ENCODE measurements at places on chromosomes 2 and 18.

DNA sequence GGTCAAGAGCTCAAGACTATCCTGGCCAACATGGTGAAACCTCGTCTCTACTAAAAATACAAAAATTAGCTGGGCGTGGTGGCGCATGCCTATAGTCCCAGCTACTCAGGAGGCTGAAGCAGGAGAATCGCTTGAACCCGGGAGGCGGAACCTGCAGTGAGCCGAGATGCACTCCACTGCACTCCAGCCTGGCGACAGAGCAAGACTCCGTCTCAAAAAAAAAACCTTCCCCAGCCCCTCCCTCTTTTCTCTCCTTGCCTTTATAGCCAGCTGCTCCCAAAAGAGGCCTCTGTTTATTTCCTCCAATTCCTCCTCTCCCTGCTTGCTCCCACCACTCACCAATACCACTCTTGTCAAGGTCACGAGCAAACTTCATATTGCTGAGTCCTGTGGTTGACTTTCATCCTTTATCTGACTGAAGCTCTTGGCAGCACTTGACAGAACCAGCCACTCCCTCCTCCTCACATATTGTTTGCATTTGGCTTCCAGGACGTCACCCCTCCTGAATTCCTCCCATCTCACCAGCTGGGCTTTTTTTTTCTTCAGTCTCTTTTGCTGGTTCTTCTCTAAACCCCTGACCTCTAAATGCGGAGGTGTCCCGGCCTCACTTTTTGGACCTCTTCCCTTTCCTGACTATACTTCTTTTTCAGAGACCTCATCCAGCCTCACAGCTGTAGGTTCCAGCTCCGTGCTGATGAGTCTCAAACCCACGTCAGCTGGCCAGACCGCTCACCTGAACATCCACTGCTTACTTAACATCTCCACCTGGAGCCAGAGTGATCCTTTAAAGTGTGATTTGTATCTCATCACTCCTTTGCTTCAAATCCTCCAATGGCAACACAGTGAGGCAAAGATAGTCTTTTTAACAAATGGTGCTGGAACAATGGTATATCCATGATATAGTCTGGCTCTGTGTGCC is 84.6 kb upstream of the CAB39 start:
- no peak for DNase-seq

GRCh38 chr2:234388591-234388990 is 108.3 kb downstream of the ARL4C start:
- no peak for DNase-seq

- DNase-seq, result no peak
Observed at GRCh38 chr2:127032621-127033020, 74.3 kb downstream of the BIN1 start.

GRCh38 chr2:2574401-2575180 is 243.5 kb upstream of the MYT1L start:
- no peak for DNase-seq

- no peak for DNase-seq
Observed at GRCh38 chr2:47519604-47520301, 116.8 kb downstream of the MSH2 start.

DNA sequence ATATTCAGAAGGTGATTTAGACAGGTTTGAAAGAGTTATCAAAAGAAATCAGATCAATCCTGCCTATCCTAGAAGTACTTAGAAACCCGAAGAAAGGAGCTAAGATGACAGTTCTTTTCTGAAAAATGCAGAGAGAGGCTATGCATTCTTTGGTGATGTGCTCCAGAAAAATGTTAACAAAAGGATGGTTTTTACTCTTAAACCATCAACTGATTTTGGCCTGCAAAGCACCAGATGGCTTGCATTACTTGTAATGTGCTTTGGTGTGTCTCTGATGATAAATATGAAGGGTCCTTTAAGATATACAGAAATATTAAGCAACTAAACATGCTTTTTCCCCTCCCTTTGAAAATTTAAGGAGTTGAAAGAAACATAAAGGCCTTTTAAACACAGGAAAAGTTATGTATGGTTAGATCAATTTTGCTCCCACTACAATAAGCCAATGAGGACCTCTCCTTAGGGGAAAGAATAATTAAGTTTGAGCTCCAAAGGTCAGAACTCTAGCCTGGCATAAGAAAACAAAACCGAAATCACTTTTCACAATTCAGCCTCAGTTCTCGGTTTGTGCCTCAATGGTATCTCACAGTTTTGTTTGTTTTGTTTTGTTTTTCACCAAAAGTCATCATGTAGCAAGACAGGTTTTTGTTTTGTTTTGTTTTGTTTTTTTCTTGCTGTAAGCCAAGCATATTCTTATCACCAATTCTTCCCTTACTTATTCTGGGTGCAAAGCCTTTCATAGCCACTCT is 302.4 kb upstream of the NT5C1B start:
- no peak for DNase-seq

DNA sequence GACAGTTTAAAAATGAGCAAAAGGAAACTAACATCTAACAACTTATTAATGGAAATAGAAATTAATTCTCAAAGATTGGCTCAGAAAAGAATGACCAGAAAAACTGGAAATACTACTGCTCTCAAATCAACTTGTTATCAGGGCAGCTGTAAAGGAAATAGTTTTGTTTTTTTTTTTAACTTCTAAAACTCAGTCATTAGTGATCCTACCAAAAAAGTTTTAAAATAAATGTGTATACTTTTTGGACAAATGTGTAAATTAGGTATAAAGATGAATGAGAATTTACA is 52.1 kb upstream of the PEX13 start:
- no peak for DNase-seq

GRCh38 chr18:35682281-35682867 is 100.8 kb downstream of the GALNT1 start:
- DNase-seq, result no peak

- no peak for DNase-seq
Observed at GRCh38 chr2:6934758-6935651, 17.8 kb downstream of the RNF144A start.

DNA sequence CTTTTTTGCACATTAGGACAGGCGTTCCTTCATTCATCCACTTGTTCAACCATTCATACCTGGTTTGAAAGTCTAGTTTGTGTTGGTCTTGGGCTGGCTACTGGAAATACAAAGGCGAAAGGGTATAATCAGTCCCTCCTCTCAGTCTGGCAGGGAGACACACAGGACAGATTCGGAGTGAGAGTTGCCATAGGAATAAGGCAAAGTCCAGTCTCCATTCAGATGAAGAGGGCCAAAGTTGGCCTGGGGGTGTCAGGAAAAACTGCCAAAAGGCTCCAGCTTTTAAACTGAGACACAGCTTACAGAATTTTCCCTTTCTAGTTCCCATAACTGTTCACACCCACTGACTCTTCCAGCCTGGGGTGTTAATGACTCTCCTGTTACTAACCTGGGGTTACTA is 96.3 kb upstream of the AQP4 start:
- no peak for DNase-seq

Data from renal cortex interstitium (tissue), 15 donors.